Kidney (tissue), 22 donors: ENCODE measurements at places on chromosomes 7 and 10. TPM values are rescaled to one million over a fixed set of nuclear protein-coding genes. Genes with fewer than 3 reads are reported as not detected.

The TLX1 gene
- total RNA-seq: not detected

The CPA5 gene
- 1.1 TPM for total RNA-seq

The HMX3 gene
- total RNA-seq: not detected

The GPER1 gene
- total RNA-seq: 5.2 TPM

The CDK1 gene
- total RNA-seq: 3.3 TPM

The GDF10 gene
- 1.1 TPM for total RNA-seq

The KIF5B gene
- 77.2 TPM for total RNA-seq

The PTPN12 gene
- total RNA-seq: 83.1 TPM

The SPDYE9 gene
- total RNA-seq: not detected

The TNS3 gene
- 198 TPM for total RNA-seq

The ADCY1 gene
- 3.7 TPM for total RNA-seq

The PRSS2 gene
- total RNA-seq: not detected

The FAM221A gene
- total RNA-seq: 8.6 TPM

The EVX1 gene
- not detected for total RNA-seq

The HOXA7 gene
- 31.3 TPM for total RNA-seq

The PROSER2 gene
- total RNA-seq: 48.2 TPM
